NCI-H2029 (cell line): ENCODE measurements at places on chromosomes 1 and 21.

GRCh38 chr21:21057349-21058062, 59.3 kb downstream of the NCAM2 start:
- no peak for DNase-seq

- DNase-seq, result no peak
These were observed 14.2 kb upstream of the HSPG2 start for GRCh38 chr1:21951226-21951870.

GRCh38 chr21:33067457-33067856, 2.5 kb upstream of the OLIG1 start:
- no peak for DNase-seq

DNA sequence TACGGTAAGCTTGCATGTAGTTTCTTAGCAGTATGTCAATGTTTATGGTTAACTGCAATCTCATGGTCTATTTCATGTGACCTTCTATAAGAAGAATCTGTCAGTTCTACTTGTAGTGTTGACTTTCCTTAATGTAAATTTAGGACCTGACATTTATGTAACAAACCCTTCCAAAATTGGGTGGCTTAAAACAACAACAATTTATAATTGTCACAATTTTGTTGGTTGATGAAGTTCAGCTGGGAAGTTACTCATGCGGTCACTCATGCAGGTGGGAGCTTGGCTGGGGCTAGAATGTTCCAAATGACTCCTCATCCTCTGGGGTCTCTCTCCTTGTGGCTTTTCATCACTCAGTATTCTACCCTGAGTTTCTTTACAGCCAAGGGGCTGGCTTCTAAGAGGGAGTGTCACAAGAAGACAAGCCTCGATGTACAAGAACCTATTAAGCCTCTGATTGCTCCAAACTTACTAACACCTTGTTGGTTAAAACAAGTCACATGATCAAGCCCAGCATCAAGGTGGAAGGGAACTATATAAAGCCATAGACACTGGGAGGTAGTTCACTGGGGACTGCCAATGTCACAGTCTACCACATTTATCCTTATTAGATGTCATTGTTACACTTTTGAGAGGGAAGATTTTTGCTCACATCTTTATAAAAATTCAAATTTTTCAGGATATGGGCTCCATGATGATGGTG, 23.9 kb downstream of the CCN1 start:
- no peak for DNase-seq

- no peak for DNase-seq
These were observed 55.2 kb upstream of the TARBP1 start for GRCh38 chr1:234533975-234534876.

- no peak for DNase-seq
These were observed 28.9 kb upstream of the DMRTB1 start for GRCh38 chr1:53430261-53430660.

GRCh38 chr1:150567341-150567716, 12.1 kb downstream of the MCL1 start:
- DNase-seq, result no peak

DNA sequence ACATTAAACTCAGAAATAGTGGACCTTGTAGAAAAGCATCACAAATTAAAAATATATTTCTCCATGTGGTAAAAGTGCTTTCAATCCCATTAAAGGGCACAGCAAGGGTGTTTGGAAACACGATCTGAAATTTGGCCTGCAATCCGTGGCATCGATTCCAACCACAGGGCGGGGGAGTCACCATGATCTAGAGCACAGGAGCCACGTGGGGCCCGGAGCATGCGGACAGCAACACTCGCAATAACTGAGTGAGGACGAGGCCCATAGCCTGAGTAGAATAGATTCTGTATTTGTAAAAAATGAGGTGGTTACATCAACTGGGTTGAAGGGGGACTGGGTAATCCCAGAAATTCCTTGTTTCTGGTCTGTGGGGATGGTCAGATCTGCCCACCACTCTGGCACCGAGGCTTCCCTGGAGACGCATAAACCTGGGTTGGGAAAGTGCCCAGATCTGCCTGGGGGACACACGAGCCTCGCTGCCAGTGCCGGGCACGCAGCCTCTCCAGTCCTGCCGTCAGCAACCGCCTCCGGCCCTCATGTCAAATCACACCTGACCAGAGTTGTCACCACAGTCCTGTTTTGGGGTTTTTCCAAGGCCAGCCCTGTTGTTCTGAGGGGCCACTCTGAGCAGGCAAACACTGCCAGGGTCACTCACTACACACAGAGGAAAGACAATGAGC, 104.3 kb downstream of the PGBD5 start:
- no peak for DNase-seq
